ENCODE measurements at places on chromosomes 5 and 9. TPM values are rescaled to one million over a fixed set of nuclear protein-coding genes. Genes with fewer than 3 reads are reported as not detected.

DEPDC1B gene
- total RNA-seq = 6.0 TPM

SPIN1 gene
- total RNA-seq = 80.9 TPM

SOX30 gene
- not detected for total RNA-seq

PRR16 gene
- 11.9 TPM for total RNA-seq

SELENOP gene
- total RNA-seq = 5.8 TPM

LCN10 gene
- not detected for total RNA-seq

PCDHA1 gene
- 0.07 TPM for total RNA-seq

TPM2 gene
- total RNA-seq = 161 TPM

TPD52L3 gene
- total RNA-seq = not detected

SLC45A2 gene
- not detected for total RNA-seq

FBXL17 gene
- total RNA-seq = 18.2 TPM

SMAD5 gene
- 97.4 TPM for total RNA-seq

FOXD4 gene
- 2.4 TPM for total RNA-seq

MCTP1 gene
- total RNA-seq = 29.3 TPM

Measured in MCF 10A (cell line).